Bronchial smooth muscle cell (primary cell): ENCODE measurements at places on chromosomes 13 and 19. TPM values are rescaled to one million over a fixed set of nuclear protein-coding genes. Genes with fewer than 3 reads are reported as not detected.

ZNF382 gene
- 3.5 and 9.0 TPM in 2 replicates for total RNA-seq

CGB1 gene
- total RNA-seq = not detected in 2 replicates

CILP2 gene
- total RNA-seq = under 0.01 and 0.16 TPM in 2 replicates

DACT3 gene
- total RNA-seq = 3.3 and 4.6 TPM in 2 replicates

SCAF1 gene
- total RNA-seq = 6.7 and 9.0 TPM in 2 replicates

GPR12 gene
- total RNA-seq = not detected in 2 replicates

CASP14 gene
- not detected in 2 replicates for total RNA-seq

DOCK9 gene
- 9.4 and 10.6 TPM in 2 replicates for total RNA-seq

FARP1 gene
- total RNA-seq = 15.6 and 17.0 TPM in 2 replicates

MEDAG gene
- 105 and 137 TPM in 2 replicates for total RNA-seq

ZNF549 gene
- 4.3 and 5.4 TPM in 2 replicates for total RNA-seq

LILRA6 gene
- total RNA-seq = not detected in 2 replicates

CLDN10 gene
- not detected in 2 replicates for total RNA-seq

FUT1 gene
- under 0.01 TPM in 2 replicates for total RNA-seq

OR4F17 gene
- total RNA-seq = not detected in 2 replicates

ZNF556 gene
- total RNA-seq = 0.09 TPM in 1 of 2 replicates, not detected in the other

ELANE gene
- total RNA-seq = 0.16 and 0.69 TPM in 2 replicates

ZNF491 gene
- 2.8 and 3.9 TPM in 2 replicates for total RNA-seq

LILRB4 gene
- not detected in 2 replicates for total RNA-seq

TMC4 gene
- 0.43 and 1.1 TPM in 2 replicates for total RNA-seq

MYH14 gene
- total RNA-seq = under 0.01 and 0.09 TPM in 2 replicates

LRCH1 gene
- total RNA-seq = 5.8 and 5.9 TPM in 2 replicates

SCEL gene
- under 0.01 and 0.09 TPM in 2 replicates for total RNA-seq

NANOS3 gene
- 0.43 TPM in 1 of 2 replicates, not detected in the other for total RNA-seq

FAM83E gene
- 0.34 and 0.63 TPM in 2 replicates for total RNA-seq

RFX1 gene
- 1.6 and 2.6 TPM in 2 replicates for total RNA-seq

TYROBP gene
- not detected in 2 replicates for total RNA-seq

ZNF560 gene
- total RNA-seq = 0.79 and 1.2 TPM in 2 replicates

SMIM17 gene
- total RNA-seq = 0.32 TPM in 1 of 2 replicates, not detected in the other

ZNF729 gene
- not detected in 2 replicates for total RNA-seq

NKG7 gene
- not detected in 2 replicates for total RNA-seq

FGF14 gene
- 3.0 and 4.6 TPM in 2 replicates for total RNA-seq

SGTA gene
- 18.0 and 18.4 TPM in 2 replicates for total RNA-seq

KLK1 gene
- total RNA-seq = not detected in 2 replicates

LGI4 gene
- total RNA-seq = 0.47 and 0.52 TPM in 2 replicates

S1PR2 gene
- 24.4 and 56.8 TPM in 2 replicates for total RNA-seq

PRODH2 gene
- total RNA-seq = not detected in 2 replicates

SHC2 gene
- total RNA-seq = 1.7 and 2.5 TPM in 2 replicates

HIPK4 gene
- 0.16 and 0.17 TPM in 2 replicates for total RNA-seq

CEACAM20 gene
- total RNA-seq = not detected in 2 replicates

PLPPR3 gene
- total RNA-seq = 0.47 and 0.77 TPM in 2 replicates

F2RL3 gene
- total RNA-seq = 0.09 TPM in 1 of 2 replicates, not detected in the other

CACNA1A gene
- 25.3 and 29.3 TPM in 2 replicates for total RNA-seq

IRS2 gene
- 1.7 and 3.5 TPM in 2 replicates for total RNA-seq

SIGLEC5 gene
- total RNA-seq = not detected in 2 replicates

FGF22 gene
- total RNA-seq = 0.16 TPM in 1 of 2 replicates, not detected in the other

VSTM2B gene
- total RNA-seq = not detected in 2 replicates

STOML3 gene
- total RNA-seq = not detected in 2 replicates

VSTM1 gene
- not detected in 2 replicates for total RNA-seq

MEIOSIN gene
- total RNA-seq = not detected in 2 replicates

FCER2 gene
- not detected in 2 replicates for total RNA-seq

PRTN3 gene
- total RNA-seq = not detected in 2 replicates

IGFL2 gene
- not detected in 2 replicates for total RNA-seq

KIR3DL2 gene
- total RNA-seq = not detected in 2 replicates

CYP2A6 gene
- total RNA-seq = not detected in 2 replicates

ECSIT gene
- 29.6 and 71.3 TPM in 2 replicates for total RNA-seq

ZNF442 gene
- total RNA-seq = 3.8 and 4.3 TPM in 2 replicates
